ENCODE measurements at places on chromosomes 3 and 15.

GRCh38 chr3:170323331-170323730, 34.2 kb upstream of the SKIL start:
- DNase-seq = no peak

DNA sequence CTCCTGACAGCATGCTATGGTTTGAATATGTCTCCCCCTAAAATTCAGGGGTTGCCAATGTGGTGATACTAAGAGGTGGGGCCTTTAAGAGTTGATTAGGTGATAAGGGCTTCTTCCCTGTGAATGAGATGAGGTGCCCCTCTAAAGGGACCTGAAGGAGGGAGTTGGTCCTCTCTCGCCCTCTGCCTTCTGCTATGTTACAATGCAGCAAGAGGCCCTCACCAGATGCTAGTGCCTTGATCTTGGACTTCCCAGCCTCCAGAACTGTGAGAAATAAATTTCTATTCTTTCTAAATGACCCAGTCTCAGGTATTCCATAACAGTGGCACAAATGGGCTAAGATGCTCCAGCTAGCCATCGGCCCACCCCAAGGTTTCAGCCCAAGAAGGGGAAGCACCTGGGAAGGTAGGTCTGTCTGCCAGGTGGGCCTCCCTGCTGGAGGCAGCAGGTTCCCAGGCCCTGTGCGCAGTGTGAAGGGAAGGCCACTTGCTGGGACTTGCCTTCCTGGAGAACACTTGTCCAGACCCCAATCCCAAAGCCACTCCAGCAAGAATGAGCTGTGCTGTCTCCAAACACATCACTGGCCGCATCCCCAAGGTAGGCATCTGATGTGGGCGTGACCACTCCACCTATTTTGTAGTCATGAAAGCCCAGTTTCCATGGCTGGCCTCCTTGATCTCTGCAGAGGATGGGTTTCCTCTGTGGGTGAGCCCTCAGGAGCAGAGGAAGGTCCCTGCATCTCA, 9.0 kb downstream of the TGM4 start:
- DNase-seq = no peak

DNA sequence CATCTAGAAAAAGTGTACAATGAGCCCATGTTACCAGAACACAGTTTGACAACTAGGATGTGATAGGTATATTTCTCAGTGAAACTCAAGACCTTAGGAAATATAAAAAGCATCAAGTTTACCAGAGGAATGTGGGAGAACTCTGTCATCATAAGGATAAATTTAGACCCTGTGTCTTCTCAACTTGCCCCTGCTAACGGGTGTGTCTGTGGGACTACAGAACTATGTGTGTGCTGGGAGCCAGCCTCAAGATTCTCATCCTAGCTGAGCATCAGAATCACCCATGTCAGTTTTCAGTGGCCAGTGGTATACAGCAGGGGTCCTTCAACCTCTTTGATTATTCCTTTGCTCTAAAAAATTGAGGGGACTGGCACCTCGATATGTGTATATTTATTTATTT, 393.3 kb downstream of the PLCL2 start:
- DNase-seq = no peak

- DNase-seq = no peak
These were observed 19.4 kb downstream of the MCTP2 start for GRCh38 chr15:94250801-94251200.

GRCh38 chr3:151460228-151460627, 633 bp downstream of the IGSF10 start:
- no peak for DNase-seq

DNA sequence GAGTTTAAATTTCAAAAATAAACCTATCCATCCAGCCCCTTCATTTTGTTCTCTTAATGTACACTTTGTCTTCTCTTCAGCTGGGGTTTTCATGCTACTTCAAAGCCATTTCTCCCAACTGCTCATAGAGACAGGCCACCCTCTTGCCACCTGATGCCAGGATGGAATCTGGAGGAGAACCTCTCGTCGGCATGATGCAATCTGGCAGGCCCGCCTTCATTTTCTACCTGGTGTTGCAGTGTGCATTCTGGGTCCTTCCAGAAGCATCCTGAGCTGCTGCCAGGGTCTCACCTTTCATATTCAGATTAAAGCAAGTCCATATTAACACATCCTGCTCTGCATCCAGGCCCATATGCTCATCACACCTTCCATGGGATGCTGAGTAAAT, 60.8 kb downstream of the CTNNB1 start:
- DNase-seq = no peak

- no peak for DNase-seq
These were observed 290.5 kb downstream of the NAALADL2 start for GRCh38 chr3:175149675-175150074.

DNA sequence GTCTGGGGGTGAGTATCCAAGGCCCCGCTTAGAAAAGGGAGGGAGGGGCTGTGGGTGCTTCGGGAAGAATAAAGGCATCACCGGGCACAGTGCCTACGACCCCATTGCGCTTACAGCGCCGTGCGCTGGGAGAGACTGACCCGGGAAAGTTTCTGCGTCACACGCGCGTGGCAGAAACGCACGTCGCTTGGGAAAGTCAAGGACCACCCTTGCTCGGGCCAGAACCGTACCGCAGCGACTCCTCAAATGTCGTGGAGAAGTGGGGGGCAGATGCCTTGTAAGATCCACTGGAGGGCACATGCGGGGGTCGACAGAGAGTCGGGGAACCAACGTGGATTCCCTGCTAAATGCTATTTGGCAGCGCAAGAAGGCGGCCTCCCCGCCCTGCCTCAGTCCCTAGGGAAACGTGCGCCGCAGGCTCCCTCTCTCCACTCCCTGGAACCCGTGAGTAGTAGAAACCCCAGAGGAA, 2.4 kb downstream of the ADAMTS9 start:
- DNase-seq = no peak

DNA sequence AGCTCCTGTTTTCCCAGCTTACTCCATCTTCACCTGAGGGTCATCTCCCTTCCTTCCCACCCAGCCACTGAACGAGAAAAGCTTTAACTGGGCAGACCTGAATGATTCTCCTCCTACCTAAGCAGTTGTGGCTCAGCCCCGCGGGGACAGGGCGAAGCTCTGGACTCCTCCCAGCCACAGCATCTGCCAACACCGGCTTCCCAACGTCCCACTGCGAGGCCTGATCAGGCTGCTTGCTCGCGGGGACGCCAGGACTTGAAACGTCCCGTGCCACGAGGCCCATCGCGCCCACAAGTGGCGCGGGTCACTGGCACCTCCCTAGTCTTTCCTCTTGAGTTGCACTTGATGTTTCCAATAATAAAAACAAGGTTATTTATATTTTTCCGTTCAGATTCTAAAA, at the start of gene SPATA16:
TSS of gene SPATA16 (minus strand) at position 250 of the 400 bp plus-strand sequence. CDS start 23,504 bp downstream, outside the sequence.
- no peak for DNase-seq
